Stomach (tissue), 19 donors: ENCODE measurements at places on chromosomes 5 and 9. TPM values are rescaled to one million over a fixed set of nuclear protein-coding genes. Genes with fewer than 3 reads are reported as not detected.

Gene CLTA
- 890 TPM for total RNA-seq

GRCh38 chr5:932628-933250 is 40.1 kb downstream of the TRIP13 start:
- no peak overlapping the region for H3K4me3 ChIP-seq
- H3K4me1 ChIP-seq: no peaks in the 10 kb centered on the region
- H3K27me3 ChIP-seq: peaks cover 9% of the 10 kb centered on the region
- H3K27ac ChIP-seq: peak overlapping the region; percentile 29

DNA sequence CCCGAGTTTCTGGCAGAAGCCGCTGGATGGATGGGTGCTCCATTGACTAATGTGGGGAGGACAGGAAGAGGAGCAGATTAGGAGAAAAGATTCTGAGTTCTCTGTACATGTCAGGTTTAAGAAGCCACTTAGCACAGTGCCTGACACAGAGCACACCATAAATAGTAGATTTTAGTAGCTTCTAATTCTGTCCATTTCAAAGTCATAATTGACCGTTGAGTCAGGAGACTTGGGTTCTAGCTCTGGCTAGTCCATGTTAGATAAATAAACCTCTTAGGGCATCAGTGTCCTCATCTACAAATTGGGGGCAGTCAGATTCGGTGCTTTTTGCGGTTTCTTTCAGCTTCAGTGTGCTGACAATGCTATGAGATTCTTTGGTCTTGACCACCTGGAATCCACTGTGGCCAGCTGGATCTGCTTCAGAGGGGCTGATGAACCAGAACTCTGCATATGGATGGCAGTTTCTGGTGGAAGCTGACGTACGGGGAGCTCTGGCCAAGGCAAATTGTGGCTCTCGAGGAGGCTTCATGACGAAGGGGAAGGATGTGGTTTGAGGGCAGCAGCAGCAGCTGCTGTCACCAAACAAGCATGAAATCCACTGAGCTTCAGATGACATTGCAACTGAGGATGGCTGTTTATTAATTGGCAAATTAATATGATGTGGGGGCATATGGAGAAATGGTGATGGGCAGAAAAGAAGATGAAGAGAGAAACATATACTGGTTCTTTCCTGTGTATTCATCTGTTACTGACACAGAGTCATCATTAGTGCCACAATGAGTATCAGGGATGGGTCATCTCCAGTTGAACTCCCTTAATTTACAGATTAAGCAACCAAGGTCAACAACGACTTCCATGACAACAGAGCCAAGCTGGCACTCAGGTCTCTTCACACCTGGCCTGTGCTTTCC is 134.4 kb downstream of the AOPEP start:
- peak overlapping the region; percentile 91 for H3K27ac ChIP-seq
- no peaks in the 10 kb centered on the region for H3K27me3 ChIP-seq
- H3K4me1 ChIP-seq: peaks cover 13% of the 10 kb centered on the region
- H3K4me3 ChIP-seq: no peak overlapping the region
- H3K36me3 ChIP-seq: no peaks in the 10 kb centered on the region

Gene CERCAM
- 5.5 TPM for total RNA-seq

DNA sequence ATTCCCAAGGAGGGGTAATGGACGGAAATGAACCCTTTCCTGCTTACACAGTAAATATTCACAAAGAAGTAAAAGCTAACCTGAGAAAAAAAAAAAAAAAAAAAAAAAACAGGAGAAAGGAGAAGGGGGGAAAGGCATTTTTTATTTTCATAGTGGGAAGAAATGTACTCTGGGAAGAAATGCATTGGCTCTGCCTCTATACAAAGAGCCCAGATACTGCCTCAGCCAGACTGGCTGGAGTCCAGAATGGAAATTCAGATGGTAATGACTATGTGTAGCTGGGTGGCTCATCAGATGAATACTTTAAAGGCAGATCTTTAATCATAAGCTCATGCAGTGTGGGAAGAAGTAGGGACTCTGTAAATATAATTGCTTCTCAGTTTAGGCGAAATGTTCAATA is 124.9 kb upstream of the ZNF608 start:
- H3K4me1 ChIP-seq: peaks cover 11% of the 10 kb centered on the region
- no peak overlapping the region for H3K4me3 ChIP-seq
- H3K27me3 ChIP-seq: no peaks in the 10 kb centered on the region

GRCh38 chr5:157029457-157029856 is 29.5 kb downstream of the HAVCR1 start:
- no peaks in the 10 kb centered on the region for H3K4me1 ChIP-seq
- no peak overlapping the region for H3K27ac ChIP-seq
- no peaks in the 10 kb centered on the region for H3K27me3 ChIP-seq
- DNase-seq: no peak

Gene ALDH1A1
- total RNA-seq: 92.1 TPM

Gene PCDHGA11
- 15.2 TPM for total RNA-seq

DNA sequence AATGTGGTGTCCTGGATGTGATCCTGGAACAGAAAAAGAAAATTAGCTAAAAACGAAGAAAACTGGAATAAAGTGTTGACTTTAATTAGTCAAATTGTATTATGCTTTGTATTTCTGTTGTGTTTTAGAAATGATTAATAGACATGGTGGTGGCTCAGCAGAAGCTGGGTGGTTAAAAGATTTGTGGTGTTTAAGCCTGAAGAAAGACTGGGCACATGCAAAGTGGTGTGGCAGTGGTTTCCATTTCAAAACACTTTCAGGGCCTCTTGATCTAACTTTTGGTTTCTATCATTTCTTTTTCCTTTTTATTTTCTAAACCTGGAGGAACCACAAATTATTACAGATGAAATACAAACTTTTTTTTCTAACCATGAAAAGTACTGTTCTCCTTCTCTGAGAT is 44.1 kb downstream of the ADGRV1 start:
- H3K27ac ChIP-seq: no peak overlapping the region
- no peak for DNase-seq
- H3K27me3 ChIP-seq: no peaks in the 10 kb centered on the region
- H3K36me3 ChIP-seq: no peaks in the 10 kb centered on the region

Gene MLLT3
- 48.7 TPM for total RNA-seq

Gene CCL21
- total RNA-seq: 1.7 TPM

- no peaks in the 10 kb centered on the region for H3K4me1 ChIP-seq
- H3K27me3 ChIP-seq: no peaks in the 10 kb centered on the region
- no peak overlapping the region for H3K4me3 ChIP-seq
- no peaks in the 10 kb centered on the region for H3K36me3 ChIP-seq
- DNase-seq: no peak
Measured at GRCh38 chr5:8247049-8247899, 378.3 kb downstream of the MTRR start.

DNA sequence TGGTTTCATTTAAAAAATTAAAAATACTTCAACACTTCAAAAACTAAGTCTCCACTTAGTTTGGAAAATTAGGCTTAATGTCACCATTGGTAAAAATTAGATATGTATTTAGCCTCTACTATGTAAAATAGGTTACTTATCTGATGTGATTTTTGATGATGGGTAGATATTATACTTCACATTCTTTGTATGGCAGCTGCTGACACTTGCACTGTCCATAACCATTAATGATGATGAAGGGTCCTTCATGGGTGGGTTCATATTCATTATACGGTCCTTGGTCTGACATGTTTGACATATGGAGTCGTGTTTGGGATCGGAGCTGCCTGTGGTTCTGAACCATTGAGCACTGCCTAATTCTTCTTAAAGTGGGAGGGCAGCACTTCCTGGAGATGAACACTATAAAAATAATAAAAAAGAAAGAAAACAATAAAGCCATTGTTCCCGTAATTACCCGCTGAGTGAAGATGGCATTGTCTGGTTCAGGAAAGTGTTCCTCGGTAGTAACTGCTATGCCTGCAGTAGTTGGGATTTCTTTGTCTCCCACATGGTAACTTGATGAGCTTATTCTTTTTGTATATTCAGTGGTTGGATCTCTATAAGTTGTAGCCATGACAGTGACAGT is 2.2 kb downstream of the LRRTM2 start:
- no peak overlapping the region for H3K27ac ChIP-seq
- peaks cover 75% of the 10 kb centered on the region for H3K4me1 ChIP-seq
- no peak overlapping the region for H3K4me3 ChIP-seq
- no peaks in the 10 kb centered on the region for H3K36me3 ChIP-seq
- H3K27me3 ChIP-seq: no peaks in the 10 kb centered on the region

GRCh38 chr5:168337361-168337760 is 45.9 kb downstream of the WWC1 start:
- H3K27me3 ChIP-seq: no peaks in the 10 kb centered on the region
- no peaks in the 10 kb centered on the region for H3K4me1 ChIP-seq
- DNase-seq: no peak
- H3K36me3 ChIP-seq: no peaks in the 10 kb centered on the region
- no peak overlapping the region for H3K4me3 ChIP-seq
- H3K27ac ChIP-seq: no peak overlapping the region

Gene RANBP17
- 17.0 TPM for total RNA-seq

GRCh38 chr5:175517824-175518450 is 39.6 kb downstream of the SFXN1 start:
- no peak for DNase-seq
- H3K4me3 ChIP-seq: no peak overlapping the region
- peaks cover 99% of the 10 kb centered on the region for H3K36me3 ChIP-seq
- no peaks in the 10 kb centered on the region for H3K27me3 ChIP-seq

- H3K27ac ChIP-seq: no peak overlapping the region
- peaks cover 27% of the 10 kb centered on the region for H3K36me3 ChIP-seq
- H3K27me3 ChIP-seq: no peaks in the 10 kb centered on the region
- H3K4me3 ChIP-seq: no peak overlapping the region
Measured at GRCh38 chr5:60927450-60927849, 17.4 kb downstream of the ERCC8 start.

DNA sequence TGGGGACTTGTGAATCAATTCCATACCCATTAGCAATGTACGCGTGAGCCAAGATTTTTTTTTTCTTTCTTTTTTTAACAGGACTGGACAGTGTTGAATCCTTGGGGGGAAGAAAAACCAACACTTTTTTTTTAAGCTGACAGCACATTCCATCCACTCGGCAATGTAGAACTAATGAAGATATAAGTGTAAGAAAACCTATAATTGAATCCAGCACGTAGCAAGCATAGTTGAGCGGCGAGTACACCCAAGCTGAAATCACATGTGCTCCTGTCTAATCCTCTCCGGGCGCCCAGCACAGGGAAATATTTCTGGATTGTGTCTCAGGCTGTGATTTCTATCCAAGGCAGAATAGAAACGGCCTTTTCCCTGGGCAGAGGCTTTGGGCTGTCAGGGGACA is 118.2 kb downstream of the BOD1 start:
- H3K27ac ChIP-seq: peak overlapping the region; percentile 46
- DNase-seq: peak; percentile 63
- no peak overlapping the region for H3K4me3 ChIP-seq
- no peaks in the 10 kb centered on the region for H3K36me3 ChIP-seq

Gene SLC34A3
- total RNA-seq: not detected

GRCh38 chr9:136232969-136233368 is 12.6 kb downstream of the QSOX2 start:
- DNase-seq: no peak
- no peaks in the 10 kb centered on the region for H3K4me1 ChIP-seq
- H3K36me3 ChIP-seq: peaks cover 35% of the 10 kb centered on the region
- H3K27ac ChIP-seq: no peak overlapping the region

- no peak for DNase-seq
- no peak overlapping the region for H3K27ac ChIP-seq
- no peaks in the 10 kb centered on the region for H3K36me3 ChIP-seq
- H3K4me1 ChIP-seq: peaks cover 7% of the 10 kb centered on the region
- H3K27me3 ChIP-seq: no peaks in the 10 kb centered on the region
Measured at GRCh38 chr5:130066644-130067043, 162.4 kb downstream of the CHSY3 start.

DNA sequence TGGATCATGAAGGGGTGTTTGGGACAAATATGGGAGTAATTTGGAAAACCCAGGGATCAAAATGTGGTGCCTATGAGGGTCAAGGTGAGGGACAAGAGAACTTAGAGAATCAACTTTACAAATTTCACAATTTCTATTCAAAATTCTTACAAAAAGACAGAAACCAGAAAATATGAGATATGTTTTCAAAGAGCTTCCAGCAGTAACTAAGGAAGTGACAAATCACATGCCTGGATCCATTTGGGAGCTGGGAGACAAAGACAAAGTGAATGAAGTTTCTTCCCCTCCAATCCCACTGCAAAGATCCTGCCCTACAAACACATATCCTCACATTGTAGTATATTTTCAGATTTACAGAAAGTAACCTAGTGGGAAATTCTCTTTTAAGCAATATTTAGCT is 235.0 kb upstream of the VLDLR start:
- no peaks in the 10 kb centered on the region for H3K36me3 ChIP-seq
- no peaks in the 10 kb centered on the region for H3K27me3 ChIP-seq
- H3K27ac ChIP-seq: no peak overlapping the region
- peak; percentile 42 for DNase-seq

GRCh38 chr5:143870362-143870761 is 58.4 kb downstream of the HMHB1 start:
- no peaks in the 10 kb centered on the region for H3K27me3 ChIP-seq
- no peaks in the 10 kb centered on the region for H3K36me3 ChIP-seq
- DNase-seq: no peak
- H3K4me1 ChIP-seq: no peaks in the 10 kb centered on the region

Gene TIMD4
- total RNA-seq: not detected

Gene CATSPER3
- total RNA-seq: not detected

- no peaks in the 10 kb centered on the region for H3K4me1 ChIP-seq
- peaks cover 3% of the 10 kb centered on the region for H3K27me3 ChIP-seq
- H3K36me3 ChIP-seq: no peaks in the 10 kb centered on the region
- no peak overlapping the region for H3K4me3 ChIP-seq
- DNase-seq: no peak
Measured at GRCh38 chr5:158992037-158992740, 107.5 kb downstream of the EBF1 start.

DNA sequence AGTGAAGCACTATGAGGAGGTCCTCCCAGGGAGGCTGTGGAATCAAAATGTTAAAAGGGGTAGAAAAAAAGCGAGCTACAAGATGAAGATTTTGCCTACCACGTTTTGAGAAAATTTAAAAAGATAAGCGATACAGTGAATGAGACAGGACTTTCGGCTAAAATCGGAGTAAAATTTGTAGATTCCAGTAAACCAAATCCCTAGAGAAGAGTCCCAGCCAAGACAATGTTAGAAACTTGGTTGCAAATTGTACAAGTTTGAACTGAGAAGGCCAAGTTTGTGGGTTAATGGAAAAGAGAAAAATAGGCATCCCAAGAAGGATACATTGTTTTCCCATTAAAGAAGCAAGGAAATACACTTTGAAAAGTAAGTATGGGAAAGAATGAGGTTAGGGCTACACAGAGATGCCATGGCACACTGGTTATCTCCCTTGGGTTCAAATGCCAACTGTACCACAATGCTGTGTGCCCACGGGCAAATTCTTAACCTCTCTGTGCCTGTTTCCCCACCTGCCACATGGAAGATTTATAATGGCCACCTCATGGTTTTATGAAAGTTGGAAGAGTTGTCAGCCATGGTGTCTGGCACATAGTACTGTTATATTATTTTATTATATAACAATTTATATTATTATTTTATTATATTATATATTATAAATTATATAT is 16.2 kb upstream of the MGAT1 start:
- no peaks in the 10 kb centered on the region for H3K4me1 ChIP-seq
- H3K4me3 ChIP-seq: no peak overlapping the region
- H3K27me3 ChIP-seq: no peaks in the 10 kb centered on the region
- no peaks in the 10 kb centered on the region for H3K36me3 ChIP-seq
- peak overlapping the region; percentile 69 for H3K27ac ChIP-seq

DNA sequence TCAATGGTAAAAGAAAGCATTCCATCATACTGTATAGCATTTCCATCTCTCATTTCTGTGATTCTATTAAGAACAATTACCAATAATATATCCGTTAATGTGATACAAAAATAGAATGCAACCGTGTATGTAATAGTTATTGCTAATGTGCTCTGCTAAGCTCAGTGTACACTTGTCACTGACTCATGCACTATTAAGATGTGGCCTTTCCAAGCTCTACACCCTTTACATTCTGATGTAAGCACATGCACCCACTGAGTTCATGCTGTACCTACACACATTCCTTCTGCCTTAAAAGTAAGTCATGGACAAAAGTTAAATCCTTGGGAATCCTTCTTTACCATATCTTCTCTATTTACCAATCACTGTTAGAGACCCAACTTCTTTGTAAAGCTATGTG is 319.1 kb downstream of the ZSWIM6 start:
- no peak overlapping the region for H3K27ac ChIP-seq
- H3K4me3 ChIP-seq: no peak overlapping the region
- H3K27me3 ChIP-seq: no peaks in the 10 kb centered on the region
- H3K4me1 ChIP-seq: no peaks in the 10 kb centered on the region
